Astrocyte of the cerebellum (primary cell): ENCODE measurements at places on chromosomes 2 and 18.
A peak's percentile ranks its signal among the peaks of the same experiment; 100 is the strongest.

DNA sequence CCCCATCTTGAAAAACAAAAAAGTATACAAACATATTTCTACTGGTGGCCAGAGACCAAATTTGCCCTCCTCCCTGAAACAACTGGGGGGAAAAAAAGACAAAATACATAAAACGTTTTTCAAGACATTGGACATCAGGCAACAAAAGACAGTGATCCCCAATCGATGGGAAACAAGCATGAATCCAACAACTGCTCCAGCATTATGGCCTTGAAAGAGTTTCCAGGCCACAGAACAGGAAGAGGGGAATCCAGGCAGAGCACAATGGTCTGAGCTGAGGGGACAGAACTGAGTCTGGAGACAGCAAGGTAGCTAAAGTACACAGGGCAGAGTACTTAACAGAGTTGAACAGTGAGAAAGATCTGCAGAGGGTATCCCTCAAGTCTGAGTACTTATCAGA lies 4.4 kb downstream of the CCDC88A start:
- DNase-seq, result no peak

DNA sequence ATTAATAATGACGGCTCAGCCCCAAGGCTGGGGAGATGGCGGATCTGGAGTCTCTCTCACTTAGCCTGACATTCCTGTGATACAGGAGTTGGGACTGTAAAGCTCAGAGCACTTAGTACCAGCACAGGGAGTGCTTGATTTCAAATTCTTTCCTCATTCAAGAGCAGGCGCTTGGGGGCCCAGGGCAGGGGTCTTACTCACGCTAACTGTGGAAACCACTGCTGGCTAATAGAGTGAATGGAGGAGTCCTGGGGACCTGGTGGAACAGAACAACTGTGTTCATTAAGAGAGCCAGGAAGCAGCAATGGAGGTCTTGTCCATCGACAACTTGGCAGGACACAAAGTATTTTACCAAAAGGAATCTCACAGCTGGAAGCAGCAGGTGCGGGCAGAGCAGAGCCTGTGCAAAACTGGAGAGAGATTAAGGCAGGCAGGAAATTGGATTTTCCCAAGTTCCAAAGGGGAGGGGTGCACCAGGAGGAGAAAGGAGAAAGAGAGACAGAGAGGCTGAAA lies 358.9 kb downstream of the TNS1 start:
- no peak for DNase-seq

DNA sequence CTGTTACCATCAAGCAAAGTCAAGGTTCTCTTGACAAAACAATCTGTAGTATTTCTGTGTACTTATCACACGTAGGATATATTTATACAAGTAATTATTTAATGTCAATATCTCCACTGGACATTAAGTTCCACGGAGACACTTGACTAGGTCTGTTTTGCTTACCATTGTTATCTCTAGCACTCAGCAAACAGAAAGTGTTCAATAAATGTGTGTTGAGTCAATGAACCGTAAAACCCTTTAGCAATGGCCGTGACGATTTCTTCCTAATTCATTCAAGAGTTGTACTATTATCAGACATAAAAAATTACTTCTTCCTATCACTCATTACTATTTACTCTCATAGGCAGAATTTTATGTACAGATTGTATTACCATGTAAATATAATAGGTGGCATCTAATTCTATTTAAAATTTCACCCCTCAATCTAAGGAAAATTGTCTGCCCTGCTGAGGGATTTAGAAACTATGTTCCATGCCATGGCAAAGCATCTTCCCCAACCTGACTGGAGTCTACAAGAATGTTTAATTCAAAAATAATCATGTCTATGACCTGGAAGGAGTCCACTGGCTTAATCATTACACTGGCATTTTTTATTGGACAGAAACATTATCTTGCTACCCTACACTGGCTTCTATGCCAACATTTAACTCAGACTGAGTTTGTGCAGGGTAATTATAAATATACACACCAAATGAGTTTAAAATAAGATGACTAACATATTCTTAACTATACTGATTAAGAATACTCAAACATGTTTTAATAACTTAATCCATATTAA lies 301.9 kb downstream of the ZEB2 start:
- DNase-seq, result no peak

DNA sequence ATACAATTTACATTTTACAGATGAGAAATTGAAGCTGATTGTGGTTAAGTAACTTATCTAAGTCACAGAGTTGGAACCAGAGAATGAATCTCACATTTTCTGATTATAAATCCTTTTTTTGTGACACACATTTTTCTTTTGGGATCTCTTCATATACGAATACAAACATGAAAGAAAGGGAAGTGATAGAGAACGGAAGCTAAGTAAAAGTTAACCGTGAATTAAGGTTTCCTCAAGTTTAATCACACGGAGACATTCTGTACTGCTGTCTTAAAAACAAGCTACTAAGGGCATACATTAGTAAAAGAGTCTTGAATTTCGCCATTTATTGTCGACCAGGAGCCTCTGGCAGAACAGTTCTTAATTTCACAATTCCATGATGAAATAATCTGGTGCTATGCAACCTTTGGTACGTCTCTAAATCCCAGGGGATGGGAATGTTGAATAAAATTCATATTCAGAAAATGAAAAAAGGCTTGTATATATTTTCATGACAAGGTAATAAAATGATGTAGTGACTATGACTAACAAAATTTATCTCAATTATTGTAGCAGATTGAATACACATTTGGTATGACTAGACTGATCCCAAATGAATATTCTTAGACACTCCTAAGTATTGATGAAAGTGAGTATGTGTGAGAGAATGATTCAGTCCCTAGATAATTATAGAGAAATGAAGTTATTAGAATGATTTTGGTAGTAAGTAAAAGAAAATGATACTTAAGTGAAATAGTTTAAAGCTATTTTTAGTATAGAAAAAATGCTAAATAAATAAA lies 40.3 kb upstream of the ZSWIM2 start:
- no peak for DNase-seq

GRCh38 chr18:57922885-57923284 lies 119.8 kb upstream of the ATP8B1 start:
- no peak for DNase-seq

GRCh38 chr2:2806711-2807110 lies 475.6 kb upstream of the MYT1L start:
- DNase-seq, result no peak

DNA sequence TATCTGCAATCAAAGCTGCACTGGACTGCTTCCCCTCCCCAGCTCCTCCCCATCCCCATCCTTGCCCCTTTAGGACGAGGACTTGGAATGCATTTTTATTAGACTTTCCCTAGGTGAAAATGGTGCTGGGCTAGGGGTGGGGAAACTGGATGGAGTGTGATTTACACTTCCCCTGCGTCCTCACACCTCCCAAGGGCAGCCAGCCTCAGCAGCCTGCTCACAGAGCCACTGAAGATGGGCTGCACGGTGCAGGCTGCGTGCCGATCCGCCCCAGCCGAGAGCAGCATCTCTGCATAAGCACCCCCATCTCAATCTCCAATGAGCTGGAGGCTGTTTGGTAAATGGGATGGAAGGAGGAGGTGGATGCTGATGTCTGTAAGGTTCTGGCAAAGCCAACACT lies 87.6 kb downstream of the ZBTB7C start:
- no peak for DNase-seq

DNA sequence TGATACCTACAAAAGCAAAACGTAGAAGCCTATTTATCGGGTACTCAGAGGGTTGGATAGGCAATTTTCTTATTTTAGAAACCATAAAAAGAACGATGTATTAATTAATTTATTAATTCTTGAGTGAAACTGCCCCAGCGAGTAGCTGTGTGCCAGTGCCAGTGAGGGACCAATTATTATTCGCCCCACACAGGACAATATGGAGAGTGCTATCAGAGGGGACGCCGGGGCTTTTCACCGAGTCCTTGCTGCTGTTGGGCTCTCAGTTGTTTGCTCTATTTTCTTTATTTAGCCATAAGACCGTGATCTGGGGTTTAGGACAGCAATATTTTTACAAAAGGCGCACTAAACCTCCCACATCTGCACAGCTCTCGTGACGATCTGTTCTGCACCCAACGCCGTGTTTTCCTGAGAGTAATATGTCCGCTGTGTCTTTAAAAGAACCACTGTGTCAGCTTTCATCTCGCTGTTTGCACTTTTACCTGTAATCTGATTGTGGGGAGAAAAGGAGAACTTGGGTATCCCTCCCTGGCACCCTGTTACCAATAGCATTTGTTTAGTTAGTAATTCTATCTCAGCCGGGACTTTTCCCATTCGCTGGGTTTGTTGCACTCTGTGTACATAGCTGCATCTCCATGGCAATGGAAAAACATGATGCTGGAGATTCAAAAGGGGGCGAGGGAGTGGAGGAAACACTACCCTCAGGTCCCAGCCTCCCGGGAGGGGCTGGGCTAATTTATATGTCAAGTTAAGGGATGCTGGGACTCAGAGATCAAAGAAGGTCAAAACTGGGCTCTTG lies 30.1 kb upstream of the ZNF516 start:
- peak; percentile 54 for DNase-seq

DNA sequence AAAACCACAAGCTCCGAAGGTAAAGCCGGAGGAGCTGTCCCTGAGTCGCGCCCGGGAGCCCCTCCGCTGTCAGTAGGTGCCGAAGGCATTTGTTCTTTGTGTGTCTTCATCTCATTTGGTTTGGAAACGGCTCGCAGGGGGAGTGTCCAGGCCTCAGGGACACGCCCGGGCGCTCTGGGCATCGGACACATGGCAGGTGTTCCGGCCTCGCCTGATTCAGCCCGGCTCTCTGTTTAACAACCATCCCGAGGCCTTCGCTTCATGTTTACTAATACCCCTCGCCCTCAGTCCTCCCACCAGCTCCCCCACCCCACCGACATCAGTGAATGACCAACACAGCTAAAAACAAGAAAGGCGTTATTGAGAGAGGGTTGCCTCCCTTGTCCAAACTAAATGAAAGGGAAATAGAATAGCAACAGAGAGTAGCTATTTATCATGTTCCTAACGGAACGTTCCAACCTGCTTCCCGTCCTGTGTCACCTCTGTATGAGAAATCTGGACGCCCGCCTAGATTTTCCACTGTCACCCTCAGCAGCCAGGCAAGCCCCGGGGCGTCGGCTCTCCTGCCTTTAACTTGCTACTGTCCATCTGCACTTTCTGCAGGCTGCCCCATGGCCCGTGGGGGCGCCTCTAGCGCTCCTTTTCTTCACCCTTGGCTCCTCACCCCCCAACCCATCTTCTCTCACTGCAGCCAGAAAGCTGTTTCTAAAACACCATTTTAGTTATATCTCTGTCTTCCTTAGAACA lies 73.9 kb downstream of the MYCN start:
- DNase-seq, result no peak

GRCh38 chr2:142020368-142020767 lies 110.4 kb downstream of the LRP1B start:
- DNase-seq, result no peak

DNA sequence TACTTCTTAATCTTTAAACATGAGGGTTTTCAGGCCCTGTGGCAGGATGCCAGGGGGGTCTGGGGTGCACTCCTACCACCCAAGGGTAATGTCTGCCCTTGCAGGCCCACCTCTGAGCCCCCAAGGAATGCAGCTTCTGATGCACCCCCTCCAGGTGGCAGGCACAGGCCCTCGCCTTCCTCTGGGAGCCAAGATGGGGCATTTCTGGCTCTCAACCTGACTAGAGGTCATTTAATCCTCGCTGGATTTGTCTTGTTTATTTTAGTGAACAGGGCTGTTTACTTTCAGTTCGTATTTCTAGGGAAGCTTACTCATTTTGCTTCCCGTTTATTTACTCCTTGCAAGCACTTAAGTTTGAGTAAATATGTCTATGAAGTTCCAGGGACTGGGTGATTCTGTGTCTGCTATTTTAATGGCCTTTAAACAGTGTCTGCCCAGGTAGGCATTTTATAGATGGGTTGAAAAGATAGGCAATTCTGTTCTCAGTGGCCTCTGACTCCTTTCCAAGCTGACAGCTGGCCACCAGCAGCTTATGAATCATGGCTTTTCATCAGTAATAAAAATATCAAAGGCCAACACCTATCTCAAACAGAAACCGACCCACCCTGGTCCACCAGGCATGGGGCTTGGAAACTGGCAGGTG lies 11.1 kb upstream of the DNPEP start:
- no peak for DNase-seq

DNA sequence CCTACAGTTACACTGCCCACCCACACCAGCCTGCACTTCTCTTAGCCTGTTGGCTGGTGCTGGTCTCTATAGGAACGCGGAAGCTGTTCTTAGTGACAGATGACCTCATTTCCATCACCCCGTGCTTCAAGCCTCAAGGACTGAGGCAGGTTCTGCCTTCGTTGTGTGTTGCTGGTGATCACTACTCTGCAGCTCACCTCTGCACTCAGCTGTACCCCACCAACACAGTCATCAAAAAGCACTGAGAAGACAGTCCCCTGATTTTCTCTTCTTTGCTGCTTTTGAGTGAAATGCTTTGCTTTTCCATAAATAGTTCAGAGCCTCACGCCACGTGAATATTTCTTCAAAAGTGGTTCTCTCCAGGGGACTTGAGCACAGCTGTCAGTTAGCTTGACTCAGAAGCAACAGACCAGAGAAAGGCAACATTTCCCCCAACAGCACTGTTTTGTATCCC lies 225.7 kb upstream of the CCDC150 start:
- no peak for DNase-seq

- no peak for DNase-seq
Measured at GRCh38 chr2:133194777-133195335, 373.4 kb downstream of the NCKAP5 start.

- DNase-seq, result no peak
Measured at GRCh38 chr2:105100046-105100840, 62.4 kb downstream of the MRPS9 start.

DNA sequence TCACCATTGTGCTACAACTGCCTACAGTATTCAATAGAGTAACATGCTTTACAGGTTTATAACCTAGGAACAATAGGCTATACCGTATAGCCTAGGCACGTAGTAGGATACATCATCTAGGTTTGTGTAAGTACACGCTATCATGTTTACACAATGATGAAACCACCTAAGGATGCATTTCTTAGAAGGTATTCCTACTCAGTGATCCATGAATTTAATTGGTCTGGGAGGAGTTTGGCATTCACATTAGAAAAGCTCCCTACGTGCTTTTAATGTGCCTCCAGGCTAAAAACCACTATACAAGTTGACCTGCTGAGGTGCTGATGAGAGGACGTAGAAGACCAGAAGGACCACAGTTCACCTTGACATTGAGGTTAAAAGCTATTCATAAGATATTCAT lies 154.5 kb upstream of the LRRTM1 start:
- no peak for DNase-seq

DNA sequence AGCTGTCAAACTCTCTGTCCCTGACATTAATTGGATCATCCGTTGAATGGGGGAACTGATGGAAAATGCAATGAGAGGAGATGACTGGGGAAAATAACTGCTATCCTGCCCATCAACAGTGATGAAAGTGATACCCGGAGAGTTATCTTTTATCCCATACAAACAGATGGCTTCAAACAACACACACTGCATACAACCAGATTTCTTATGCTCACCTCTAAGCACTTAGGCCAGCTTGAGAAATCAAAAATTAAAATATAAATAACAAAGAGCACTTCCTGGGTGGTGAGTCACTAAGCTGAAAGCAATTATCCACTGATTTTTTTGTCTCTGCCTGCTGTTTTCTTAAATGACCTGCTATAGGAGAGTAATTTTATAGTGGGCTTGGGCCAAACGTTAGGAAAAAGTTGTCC lies 237.6 kb upstream of the RGPD4 start:
- no peak for DNase-seq
